Hippocampal formation (tissue), 2 donors: ENCODE measurements at places on chromosomes 5 and 9.
A peak's percentile ranks its signal among the peaks of the same experiment; 100 is the strongest.

- DNase-seq: no peak
These were observed 28.8 kb downstream of the ALG2 start for GRCh38 chr9:99192786-99193465.

- DNase-seq: no peak
These were observed 24.4 kb downstream of the AKNA start for GRCh38 chr9:114363424-114363823.

GRCh38 chr5:60436518-60436917, 263.4 kb downstream of the DEPDC1B start:
- no peak for DNase-seq

- no peak for DNase-seq
These were observed 617.8 kb upstream of the DMAC1 start for GRCh38 chr9:8417341-8417740.

GRCh38 chr5:166505067-166505466, 1786.4 kb upstream of the WWC1 start:
- no peak for DNase-seq

DNA sequence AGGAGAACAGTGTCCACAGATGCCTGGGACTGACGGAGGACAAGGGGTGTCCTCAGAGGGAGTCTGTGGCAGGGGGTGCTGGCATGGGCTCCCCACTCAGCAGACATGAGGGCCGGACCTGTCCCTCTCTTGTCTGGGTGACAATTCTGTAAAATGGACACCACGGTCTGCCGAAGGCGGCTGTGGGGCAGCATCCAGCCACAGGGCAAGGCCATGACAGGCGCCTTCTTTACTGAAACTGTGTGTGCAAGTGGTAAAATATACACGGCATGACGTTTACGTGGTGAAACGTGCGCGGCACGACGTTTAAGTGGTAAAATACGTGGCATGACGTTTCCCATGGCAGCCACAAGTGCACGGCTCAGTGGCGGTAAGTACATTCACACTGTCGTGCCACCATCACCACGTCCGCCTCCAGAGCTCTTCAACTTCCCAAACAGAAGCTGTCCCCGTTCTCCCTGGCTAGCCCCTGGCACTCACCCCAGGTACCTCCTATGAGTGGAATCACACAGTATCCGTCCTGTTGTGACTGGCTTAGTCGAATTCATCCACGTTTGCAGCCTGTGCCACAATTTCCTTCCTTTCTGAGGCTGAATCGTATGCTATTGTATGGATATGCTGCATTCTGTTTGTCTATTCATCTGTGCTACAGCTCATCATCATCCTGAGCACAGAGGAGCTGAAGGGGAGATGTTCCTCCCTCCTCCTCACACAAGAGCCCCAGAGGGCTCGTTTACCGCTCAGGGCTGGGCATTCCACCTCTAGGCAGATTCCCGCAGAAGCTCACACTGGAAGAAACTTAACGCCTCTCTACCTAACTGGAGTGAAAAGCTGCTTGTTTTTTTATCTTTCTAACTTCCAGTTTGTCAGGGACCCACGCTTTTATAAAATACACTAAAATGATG, 52.5 kb downstream of the COL23A1 start:
- DNase-seq: no peak

GRCh38 chr5:127419683-127420257, 97.7 kb upstream of the PRRC1 start:
- DNase-seq: no peak

DNA sequence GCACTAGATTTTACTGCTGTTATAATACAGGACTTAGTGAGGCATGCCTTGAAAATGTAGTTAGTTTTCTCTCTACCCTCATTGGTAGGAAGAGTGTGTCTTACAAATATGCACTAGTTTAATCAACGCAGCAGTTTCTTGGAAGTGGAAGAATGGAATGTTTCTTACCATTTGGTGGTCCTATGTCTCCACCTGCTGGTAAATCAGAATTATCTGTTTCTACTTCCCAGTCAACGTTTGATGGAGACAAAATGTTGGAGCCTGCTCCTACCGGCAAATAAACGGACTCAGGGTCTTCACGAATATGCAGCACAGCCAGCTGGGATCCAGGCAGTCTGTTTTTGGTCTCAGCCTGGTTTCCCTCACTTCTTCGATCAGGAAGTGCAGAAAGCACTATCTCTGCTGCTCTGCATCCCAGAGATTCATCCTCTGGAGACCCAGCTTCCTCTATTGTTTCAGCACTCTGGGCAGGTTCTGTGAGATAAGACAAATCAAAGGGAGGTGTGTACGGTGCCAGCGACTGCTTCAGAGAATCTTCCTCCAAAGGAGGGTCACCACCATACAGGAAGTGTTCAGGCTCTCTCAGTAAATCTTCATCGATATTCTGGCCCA, 59.5 kb upstream of the PCA3 start:
- peak; percentile 91 for DNase-seq

- no peak for DNase-seq
These were observed 385.0 kb downstream of the EFNA5 start for GRCh38 chr5:107285772-107286171.

GRCh38 chr9:93270976-93271375, 87.0 kb downstream of the WNK2 start:
- no peak for DNase-seq

GRCh38 chr9:117744369-117744768, 40.2 kb downstream of the TLR4 start:
- no peak for DNase-seq

DNA sequence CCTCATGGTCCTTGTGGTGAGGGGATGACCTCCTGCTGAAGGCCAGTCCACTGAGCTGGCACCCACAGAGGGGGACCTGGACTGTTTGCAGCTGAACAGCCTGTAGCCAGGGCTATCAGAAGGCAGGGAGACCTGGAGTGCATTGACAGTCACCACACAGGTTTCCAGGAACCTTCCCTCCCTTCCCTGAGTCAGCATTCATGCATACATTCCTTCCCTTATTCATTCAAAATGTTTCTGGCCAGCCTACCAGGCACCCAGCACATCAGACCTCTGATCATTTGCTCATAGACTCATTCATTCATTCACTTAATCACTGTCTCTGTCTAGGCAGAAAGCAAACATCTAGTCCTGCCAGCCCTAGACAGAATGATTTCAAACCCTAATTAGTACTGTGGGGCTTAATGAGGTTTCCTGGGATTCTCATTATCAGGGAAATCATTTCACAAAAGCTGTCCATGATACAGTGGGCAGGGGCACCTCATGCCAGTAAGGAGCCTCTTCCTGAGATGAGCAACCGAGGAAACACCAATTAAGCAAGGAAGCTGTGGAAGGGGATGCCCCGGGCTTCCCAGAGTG, 110.1 kb upstream of the PPP1R26 start:
- no peak for DNase-seq

GRCh38 chr5:116152169-116152568, 67.3 kb downstream of the COMMD10 start:
- DNase-seq: no peak

DNA sequence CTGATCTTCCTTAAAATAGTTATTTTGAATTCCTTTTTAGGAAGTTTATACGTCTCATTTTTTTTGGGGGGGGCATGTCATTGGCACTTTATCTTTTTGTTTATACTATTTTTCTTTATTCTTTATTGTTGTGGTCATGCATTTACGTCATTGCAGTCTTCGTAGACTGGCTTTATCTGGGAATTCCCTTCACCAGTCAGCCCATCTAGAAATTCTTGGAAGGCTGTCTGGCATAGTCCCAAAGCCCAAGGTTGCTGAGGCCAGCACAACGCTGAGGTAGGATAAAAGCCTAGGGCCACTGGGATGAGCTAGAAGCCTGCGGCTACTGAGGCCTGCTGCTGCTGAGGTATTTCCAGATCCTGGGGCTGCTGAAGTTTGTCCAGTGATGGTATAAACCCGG, 121.5 kb downstream of the ISOC1 start:
- DNase-seq: no peak

DNA sequence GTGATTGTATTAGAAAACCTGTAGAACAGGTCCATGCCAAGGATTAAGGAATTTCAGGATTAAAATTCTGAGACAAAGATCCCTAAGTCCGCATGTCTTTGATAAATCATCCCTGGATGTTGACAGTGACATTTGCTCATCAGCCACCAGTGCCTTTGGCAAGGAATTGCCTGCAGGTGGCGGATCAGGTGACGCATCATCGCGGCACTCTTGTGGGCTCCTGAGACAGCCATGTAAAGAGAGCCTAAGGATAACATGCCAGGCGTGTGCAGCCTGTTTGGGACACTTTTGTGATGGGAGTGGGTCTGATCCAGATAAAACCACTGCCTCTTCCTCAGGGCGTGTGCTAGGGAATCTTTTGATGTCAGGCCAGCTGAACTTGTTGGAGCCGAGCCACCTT, 40.6 kb downstream of the ADCY2 start:
- DNase-seq: no peak

DNA sequence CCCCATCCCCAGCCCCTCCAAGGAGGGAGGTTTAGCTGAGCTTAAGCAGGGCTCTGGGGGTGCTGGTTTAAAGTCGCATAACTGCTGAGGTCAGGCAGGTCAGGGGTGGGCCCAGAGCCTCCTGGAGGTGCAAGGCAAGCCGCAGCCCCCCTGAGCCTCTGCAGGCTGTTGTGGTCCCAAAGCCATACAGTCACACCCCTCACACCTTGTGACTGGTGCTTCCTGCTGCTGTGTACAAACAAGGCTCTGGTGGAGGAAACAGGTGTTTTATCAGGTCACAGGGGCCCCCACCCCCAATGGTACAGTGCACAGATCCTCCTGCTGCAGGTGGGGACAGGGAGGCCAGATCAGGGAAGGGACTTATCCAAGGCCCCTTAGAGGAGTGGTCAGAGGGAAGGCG, 8.0 kb downstream of the TCF7 start:
- DNase-seq: no peak

DNA sequence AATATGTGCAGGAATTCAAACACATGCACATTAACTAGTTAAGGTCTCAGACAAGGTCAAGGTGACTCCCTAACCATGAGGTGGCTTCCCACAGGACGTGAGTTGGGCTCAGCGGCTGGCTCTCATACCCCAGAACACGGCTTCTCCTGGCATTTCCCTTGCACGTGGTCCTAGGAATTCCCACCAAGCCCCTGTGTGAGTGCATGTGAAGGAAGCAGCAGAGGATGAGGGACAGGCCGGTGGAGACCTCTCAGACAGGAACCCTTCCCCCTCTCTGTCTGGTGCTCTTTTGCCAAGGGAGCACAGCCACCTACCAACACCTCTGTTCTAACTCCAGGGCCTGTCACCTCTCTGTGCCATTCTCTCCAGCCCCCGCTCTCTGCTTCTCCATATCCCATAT, 271.0 kb downstream of the FSTL4 start:
- no peak for DNase-seq

DNA sequence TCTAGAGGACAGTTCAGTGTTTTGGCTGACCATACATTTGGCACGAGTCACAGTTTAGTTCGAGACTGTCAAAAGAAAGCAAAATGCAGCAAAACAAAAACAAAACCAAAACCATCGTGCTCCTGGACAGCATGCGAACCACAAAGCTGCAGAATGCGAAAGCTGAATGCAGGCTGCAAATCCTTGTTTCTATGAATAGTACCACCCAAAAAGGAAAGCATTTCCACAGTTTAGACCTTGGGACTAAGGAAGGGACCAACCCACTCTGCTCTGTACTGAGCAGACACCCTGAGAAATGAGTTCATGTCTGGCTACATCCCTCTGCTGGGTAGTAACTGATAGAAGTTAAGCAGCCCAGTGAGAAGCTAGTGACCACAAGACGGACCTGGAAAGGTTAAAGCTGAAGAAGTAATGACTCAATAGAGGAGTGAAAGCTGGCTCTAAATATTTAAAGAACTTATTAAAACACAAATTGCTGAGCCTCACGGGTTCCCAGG, 3.9 kb downstream of the GCNT4 start:
- no peak for DNase-seq

GRCh38 chr5:175724314-175725275, 66.7 kb downstream of the HRH2 start:
- no peak for DNase-seq

DNA sequence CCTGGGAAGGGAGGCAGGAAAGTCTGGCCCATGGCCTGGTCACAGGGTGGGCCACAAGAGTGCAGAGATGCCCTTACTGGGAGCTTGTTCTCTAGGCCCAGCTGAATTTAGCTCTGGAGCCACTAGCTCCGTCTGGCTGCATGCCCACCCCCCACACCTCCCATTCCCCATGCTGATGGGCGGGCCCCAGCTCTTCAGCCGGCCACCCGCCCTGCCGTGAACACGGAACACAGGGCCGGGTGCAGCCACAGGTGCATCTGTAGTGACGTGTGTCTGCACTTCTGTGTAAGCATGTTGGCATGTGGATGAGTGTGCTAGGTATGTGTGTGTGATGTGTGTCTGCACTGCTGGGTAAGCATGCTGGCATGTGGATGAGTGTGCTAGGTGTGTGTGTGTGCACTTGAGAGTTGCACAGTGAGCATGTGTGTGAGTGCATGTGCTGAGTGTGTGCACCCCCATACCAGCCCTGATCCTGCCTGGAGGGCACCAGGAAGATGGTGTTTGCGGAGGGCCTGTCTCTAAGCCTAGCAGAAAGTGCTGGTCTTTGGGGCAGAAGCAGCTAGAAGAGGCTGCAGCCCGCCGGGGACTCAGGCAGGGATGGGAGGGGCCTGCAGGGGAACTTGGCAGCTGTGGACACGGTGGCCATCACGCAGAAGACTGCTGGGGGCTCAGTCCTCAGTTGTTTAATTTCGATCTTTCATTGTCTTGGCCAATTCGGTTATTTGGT, 136.4 kb downstream of the CACNA1B start:
- no peak for DNase-seq

DNA sequence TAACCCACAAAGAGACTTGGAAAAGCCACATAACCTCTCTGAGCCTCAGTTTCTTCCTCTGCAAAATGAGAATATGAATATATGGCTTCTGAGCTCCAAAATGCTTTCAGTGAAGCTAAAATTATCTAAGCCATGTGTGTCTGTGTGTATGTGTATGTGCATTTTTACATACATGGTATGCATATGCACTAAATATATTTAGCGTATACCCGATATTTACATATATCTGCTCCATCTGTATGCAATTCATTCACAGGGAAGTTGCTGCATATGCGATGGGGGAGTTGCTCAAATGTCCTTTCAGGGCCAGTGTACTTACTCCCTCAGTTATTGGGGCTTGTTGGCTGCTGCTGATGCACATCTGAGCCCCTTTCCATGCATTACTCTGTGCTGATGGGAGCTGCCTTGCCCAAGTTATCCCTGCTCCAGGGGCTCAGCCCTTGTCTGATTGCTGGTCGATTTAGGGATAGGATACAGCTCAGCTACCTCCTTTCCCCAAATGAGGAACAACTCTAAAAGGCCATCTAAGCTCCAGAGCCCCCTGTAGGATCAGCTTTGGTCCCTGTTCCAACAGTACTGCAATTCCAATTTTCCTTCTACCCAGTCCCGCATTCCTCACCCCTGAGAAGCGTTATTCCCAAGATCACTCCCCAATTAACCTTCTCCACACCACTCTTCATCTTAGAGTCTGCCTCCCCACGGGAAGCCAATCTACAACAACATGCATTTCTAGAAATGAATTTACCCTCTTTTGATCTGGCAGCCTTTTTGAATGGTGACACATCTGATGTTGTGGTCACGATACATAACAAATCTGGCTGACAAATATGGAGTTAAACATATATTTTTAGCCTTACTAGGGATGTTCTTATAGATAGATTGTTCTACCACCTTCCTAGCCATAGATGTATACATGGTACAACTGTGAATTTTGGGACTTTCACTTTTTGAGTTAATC, 15.9 kb downstream of the RHOBTB3 start:
- no peak for DNase-seq
